ENCODE measurements at places on chromosomes 6 and 20.
A peak's percentile ranks its signal among the peaks of the same experiment; 100 is the strongest.

DNA sequence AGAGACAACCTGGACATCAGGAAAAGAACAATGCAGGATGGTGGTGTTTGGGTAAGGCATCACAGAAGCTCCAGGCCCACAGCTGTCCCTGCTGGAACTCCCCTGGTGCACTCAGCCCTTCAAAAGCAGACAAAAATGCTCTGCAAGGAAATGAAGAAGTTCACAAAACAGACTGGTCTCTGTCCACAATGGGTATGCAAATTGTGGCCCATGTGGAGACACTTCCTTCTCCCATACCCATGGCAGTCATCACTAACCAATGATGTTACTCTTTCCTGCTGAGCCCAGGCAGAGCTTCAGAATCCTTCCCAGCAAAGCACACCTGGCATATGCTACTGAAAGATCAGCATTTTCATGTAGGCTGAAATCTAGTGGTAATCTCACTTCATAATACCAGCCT lies 42.6 kb upstream of the PXDC1 start:
- DNase-seq, result no peak

DNA sequence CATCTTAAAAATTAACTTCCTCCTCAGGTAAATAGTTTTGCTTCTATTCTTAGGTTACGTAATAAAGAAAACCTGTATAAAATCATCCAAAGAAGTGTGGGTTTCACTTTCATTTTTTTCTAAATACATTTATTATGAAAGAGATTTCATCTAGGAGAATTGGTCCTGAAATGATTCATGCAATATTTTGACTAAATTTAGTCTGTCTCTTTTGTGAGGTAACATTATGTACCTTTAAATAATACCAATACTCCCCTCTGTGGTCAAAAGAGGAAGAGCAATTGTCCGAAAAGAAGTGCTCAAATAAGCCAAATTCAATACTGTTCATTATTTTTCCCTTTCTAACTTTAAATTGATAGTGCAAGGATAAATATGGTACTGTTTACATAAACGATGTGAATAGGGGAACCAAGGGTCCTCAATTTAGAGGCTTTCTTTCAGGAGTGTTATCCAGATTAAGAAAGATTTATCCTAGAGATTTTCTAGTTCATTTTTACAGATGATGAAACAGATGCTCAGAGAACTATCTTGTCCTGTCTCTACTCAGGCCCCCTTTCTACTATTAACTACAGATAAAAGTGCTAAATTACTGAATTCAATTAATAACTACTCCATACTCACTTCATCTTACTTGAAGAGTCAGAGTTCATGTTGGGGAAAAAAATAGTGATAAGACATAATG lies 26.2 kb downstream of the CYP39A1 start:
- DNase-seq, result no peak

DNA sequence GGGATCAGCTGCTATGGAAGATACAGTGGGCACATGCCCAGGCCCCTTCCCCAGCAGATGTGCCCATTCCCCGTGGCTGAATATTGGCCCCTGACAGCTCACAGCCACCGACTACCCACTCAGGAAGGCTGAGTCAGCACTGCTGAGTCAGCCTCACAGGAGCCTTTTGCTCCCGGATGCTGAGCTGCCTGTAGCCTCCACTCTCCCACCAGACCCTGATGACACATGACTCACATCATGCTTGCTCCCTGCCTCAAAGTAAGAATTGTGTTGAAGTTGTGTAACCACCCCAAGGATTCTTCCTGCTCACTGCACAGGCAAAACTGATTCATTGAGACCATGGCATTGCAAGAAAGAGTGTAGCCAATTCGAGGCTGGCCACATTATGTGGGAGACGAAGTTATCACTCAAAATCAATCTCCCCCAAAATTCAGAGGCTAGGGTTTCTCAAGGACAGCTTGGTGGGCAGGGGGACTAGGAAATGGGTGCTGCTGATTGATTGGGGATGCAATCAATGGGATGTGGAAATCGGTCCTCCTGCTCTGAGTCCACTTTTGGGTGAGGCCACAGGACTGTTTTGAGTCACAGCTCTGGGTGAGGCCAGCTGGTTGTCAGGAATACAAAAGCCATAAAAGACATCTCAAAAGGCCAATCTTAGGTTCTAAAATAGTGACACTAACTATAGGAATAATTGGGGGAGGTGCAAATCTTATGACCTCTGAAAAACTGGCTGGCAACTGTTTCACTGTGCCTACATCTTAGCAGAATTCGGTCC lies 556.6 kb upstream of the CDH4 start:
- peak; percentile 15 for DNase-seq

DNA sequence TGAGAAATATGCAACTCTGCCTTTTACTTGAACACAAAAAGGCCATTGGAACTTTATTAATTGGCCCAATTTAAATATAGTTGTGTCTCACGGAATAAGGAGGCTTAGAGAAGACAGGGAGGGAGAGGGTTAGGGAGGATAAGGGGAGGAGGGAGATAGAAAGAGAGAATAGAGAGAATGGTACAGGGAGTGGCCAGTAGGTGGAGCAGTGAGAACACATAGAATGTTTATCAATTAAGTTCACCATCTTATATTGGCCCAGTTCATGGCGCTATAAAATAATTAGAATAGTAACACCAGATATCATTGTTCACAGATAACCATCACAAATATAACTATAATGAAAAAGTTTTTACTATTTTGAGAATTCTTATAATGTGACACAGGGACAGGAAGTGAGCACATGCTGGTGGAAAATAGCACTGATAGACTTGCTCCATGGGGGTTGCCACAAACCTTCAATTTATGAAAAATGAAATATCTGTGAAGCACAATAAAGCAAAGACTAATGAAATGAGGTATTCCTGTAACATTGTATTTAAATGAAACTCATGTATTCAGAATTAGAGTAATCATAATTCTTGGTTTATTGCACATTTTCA lies 374.1 kb upstream of the MANEA start:
- DNase-seq, result no peak

DNA sequence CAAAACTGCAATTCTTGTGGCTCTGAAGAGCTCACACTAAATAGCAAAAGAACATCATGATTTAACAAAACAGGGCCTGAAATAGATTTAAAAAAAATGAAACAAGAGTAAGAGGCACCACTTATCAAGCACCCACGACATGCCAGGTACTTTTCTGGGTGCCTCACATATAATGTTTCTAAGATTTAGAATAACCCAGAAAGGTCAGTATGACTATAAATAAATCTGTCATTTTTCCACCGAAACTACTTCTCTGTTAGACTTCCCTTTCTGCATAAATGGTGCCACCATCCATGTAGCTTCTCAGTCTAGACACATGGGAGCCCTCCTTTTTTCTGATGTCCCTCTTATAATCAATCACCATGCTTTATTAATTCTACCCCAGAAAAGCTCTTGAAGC lies 652.4 kb upstream of the CHD6 start:
- DNase-seq, result no peak

DNA sequence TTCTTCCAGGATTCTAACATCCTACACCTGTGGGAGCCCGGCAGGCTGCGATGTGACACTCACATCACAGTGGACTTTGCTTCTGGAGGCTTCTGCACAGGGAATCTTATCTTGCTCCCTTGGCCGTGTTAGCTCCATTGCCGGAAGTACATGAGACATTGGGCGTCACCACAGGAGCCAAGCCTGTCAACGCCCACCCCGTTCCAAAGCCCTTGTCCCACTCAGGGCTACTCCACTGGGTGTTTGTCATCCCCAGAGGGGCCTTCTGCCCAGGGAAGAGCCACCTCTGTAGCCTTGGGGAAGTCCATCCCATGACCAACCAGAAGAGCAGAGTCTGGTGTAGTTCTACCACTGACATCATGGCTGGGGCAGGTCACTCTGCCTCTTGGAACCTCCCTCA lies 1.7 kb downstream of the RAB44 start:
- no peak for DNase-seq

- DNase-seq, result no peak
These were observed 94.5 kb upstream of the VSTM2L start for GRCh38 chr20:37808233-37809070.

GRCh38 chr6:158242071-158242606 lies 70.1 kb upstream of the TULP4 start:
- no peak for DNase-seq

DNA sequence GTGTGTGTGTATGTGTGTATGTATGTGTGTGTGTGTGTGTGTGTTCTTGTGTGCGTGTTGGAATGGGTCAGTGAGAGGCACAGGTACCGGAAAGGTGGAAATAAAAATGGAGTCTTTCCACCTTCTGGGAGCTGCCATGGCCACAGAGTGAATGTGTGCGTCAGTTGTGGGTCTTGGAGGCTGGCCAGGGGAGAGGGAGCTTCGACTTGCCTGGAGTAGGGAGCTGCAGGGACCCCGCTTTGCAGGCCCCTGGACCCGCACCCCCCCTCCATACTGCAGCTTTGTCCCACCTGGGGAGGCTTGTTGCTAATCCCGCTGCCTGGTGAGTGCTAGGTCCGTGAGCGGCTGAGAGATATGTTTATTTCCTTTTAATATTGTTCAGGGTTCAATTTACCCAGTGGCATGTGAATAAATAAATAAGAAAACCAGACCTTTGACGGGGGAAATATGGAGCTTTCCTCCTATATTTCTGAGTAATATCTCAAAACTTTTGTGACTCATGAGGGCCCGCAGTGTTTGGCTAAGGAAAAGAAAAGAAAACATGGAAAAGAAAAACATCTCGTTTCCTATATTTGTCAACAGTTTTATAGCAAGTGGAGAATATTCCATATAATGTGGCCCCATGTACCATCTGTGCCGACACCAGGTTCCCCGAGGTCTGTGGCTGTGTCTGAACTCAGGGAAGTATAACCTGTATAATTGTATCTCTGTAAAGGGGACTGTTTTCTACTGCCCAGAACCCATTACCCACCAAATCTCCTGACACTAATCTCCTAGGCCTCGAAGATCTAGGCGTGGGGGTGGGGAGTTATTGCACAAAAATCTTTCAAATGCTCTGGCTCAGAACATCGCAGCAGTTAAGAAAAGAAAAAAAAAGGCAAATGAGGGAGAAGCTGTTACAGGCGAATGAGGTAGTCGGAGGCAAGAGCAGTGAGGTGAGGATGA lies 24.6 kb upstream of the CCDC167 start:
- DNase-seq, result no peak

DNA sequence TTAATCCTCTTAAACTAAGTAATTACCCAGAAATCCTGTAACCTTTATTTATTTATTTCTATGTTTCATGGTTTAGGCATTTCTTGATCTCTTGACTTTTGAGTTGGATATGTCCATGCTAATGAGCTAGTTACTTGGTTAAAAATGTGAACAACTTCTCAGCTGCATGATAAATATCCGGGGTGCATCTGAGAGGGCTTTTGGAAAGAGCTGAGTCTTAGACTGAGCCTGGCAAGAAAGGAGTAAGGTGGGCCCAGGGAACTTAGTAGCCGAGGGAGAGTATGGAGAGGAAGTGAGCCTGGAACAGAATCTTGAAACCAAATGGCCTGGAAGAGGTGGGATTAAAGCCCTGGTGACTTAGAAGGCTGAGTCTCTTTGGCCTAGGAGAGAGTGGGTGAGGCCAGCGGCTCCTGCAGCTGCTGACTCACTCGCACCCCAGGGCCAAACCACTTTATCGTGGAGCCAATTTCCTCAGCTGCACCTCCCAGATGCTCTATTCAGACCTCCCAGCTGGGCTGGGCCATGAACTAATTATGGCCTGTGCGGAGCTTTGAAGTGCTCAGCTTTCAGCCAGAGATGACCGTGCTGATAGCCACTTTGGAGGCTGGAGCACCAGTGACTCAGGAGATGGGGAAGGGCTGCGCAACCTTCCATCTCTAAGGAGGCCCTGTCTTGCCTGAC lies 19.1 kb downstream of the TGM3 start:
- no peak for DNase-seq

DNA sequence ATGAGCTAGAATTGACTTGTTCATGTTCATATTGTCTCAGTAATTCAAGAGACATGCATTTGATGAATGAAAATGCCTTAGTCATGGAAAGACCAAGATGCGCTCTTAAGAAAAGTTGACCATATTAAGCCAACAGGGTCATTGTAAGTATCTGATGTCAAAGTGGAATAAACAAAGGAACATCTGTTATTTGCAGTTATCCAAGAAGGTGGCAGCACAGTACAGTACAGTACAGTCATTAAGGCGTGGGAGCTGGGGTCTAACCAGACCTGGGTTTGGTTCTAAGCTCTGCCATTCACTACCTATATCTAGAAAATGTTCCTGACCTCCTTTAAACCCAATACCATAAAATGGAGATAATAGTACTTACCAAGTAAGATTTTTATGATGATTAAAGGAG lies 178.1 kb downstream of the BACH2 start:
- DNase-seq, result no peak

DNA sequence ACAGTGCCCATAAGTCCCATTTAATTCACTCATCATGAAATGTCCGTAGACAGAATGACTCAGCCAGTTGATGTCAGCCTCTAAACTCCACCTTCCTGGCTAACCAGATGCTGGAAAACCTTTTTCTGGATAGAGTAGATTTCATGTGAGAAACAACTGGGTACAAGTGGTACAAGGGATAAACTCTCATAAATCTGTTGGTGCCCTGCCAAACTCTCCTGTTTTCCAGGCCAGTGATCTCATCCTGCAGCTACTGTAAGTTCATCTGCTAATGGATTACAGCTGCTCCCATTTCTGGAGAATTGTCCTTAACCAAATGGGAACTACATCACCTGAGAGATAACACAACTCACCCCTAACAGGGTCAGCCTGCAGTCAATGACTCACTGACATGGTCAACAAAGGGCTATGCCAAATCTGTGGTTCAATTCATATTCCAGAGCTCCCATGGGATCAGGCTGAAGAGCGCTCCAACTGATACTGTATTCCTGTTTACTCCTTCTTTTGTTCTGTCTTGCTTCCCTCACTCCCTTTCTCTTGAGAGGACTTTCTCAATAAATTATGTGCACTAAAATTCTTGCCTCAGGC lies 210.1 kb upstream of the HDDC2 start:
- no peak for DNase-seq

GRCh38 chr20:63015662-63016361 lies 9.0 kb upstream of the BHLHE23 start:
- DNase-seq, result no peak

DNA sequence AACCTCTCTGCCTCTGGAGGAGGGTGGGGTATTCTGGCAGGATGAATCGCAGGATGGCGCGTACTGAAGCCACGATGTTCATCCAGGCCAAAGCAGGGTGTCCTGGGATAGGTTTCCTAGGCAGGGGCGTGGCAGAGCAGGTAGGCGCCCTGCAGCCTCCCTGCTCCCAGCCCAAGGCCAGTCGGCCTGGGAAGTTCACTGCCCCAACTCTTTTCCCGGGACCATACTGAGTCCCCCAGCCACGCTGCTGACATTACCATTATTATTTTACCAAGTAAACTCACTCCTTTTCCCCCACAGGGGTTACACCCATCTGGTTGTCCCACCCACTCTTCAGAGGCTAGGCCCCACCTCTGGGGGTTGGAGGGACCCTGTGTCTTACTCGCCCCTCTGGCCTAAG lies 21.8 kb downstream of the SDCBP2 start:
- DNase-seq, result no peak

GRCh38 chr20:57078116-57078515 lies 188.3 kb downstream of the BMP7 start:
- no peak for DNase-seq

- no peak for DNase-seq
These were observed 10.7 kb downstream of the FAM8A1 start for GRCh38 chr6:17610835-17611234.

Data from stimulated activated CD4-positive, alpha-beta T cell treated with anti-CD3 and anti-CD28 coated beads, Interleukin-4, amount 100 ng/mL, for 48 hours (primary cell).